Transverse colon (tissue), 4 donors: ENCODE measurements at places on chromosomes 4 and X. TPM values are rescaled to one million over a fixed set of nuclear protein-coding genes. Genes with fewer than 3 reads are reported as not detected.
A peak's percentile ranks its signal among the peaks of the same experiment; 100 is the strongest.

DNA sequence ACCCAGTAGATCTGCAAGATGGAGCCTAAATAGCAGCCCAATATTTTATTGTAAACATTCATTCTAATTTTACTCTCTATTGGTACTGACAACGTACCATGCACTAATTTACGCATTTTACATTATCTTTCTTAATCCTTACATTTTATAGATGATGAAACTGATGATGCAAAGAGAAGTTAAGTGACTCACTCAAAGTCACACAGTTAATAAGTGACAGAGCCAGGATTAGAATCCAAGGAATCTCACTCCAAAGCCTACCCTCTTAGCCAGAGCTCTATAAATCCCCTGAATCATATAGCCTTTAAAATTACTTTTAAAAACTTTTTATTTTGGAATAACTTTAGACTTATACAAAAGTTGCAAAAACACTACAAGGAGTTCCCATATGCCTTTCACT lies 37.6 kb downstream of the PHKA1 start:
- no peak overlapping the region for H3K4me3 ChIP-seq
- H3K27ac ChIP-seq = no peak overlapping the region
- no peak for DNase-seq

DNA sequence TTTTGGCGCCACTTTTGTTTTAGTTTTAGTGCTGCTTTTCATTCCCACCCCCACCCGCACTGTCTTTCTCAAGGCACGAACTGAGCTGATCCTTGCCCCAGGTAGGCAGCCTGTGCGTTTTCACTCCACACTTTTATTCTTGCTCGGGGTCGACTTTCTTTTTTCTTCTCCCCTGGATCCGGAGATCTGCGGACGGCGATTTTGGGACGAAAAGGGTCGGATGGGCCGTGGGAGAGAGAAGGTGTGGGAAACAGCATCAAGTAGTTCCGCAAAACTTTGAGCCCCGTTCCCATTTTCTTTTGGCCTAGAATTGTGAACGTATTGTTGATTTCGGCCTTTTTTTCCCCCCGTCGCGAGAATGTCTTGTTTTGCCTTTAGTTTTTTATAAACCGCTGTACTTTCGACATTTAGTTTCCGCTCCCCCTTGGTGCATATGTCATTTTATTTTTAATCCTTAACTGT lies 531 bp downstream of the STAG2 start:
- no peak for DNase-seq
- no peaks in the 10 kb centered on the region for H3K27me3 ChIP-seq
- H3K36me3 ChIP-seq = no peaks in the 10 kb centered on the region
- H3K4me3 ChIP-seq = peak overlapping the region; percentile 87
- H3K4me1 ChIP-seq = no peaks in the 10 kb centered on the region

DNA sequence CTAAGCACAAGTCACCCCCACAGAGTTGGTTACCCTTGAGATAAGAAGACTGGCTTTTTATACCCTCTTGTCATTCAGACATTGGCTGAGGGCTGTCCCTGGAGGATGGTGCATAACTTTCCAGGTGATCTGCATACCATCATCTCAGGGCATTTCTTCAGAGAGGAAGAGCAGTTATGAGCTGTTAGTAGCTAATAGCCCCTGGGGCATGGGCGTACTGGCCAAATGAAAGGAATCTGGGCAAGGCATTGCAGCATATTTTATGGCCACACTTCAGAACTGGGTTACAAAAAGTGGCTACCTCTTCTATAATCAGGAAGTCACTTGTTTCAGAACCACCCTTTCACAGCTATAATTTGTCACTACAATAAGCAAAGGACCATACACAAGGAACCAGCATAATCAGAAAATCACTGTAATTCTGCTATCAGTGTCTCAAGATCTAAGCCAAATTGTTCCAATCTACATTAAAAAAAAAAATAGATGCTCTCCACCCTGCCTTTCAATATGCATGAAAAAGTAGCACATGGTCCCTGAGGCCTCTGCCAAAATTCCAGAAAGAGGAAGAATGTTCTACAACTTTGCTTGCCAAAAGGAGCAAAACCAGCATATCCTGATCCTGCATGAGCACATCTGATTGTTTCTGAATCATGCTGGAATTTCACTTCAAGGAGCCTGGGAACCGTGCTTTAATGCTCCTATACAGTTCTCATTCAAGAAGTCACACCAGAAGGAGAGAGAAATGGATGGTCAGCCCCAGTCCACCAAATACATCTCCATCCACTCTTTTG lies 92.0 kb downstream of the TMEM144 start:
- DNase-seq = no peak
- H3K4me3 ChIP-seq = no peak overlapping the region
- no peak overlapping the region for H3K27ac ChIP-seq
- H3K36me3 ChIP-seq = no peaks in the 10 kb centered on the region
- no peaks in the 10 kb centered on the region for H3K27me3 ChIP-seq

- DNase-seq = peak; percentile 26
- H3K4me1 ChIP-seq = no peaks in the 10 kb centered on the region
- H3K4me3 ChIP-seq = no peak overlapping the region
- no peak overlapping the region for H3K27ac ChIP-seq
- no peaks in the 10 kb centered on the region for H3K36me3 ChIP-seq
These were observed 108.4 kb downstream of the DOCK11 start for GRCh38 chrX:118603981-118604380.

- no peaks in the 10 kb centered on the region for H3K4me1 ChIP-seq
- H3K4me3 ChIP-seq = no peak overlapping the region
- no peaks in the 10 kb centered on the region for H3K36me3 ChIP-seq
- no peak overlapping the region for H3K27ac ChIP-seq
- H3K27me3 ChIP-seq = no peaks in the 10 kb centered on the region
These were observed 80.3 kb downstream of the BANK1 start for GRCh38 chr4:101870874-101871273.

DNA sequence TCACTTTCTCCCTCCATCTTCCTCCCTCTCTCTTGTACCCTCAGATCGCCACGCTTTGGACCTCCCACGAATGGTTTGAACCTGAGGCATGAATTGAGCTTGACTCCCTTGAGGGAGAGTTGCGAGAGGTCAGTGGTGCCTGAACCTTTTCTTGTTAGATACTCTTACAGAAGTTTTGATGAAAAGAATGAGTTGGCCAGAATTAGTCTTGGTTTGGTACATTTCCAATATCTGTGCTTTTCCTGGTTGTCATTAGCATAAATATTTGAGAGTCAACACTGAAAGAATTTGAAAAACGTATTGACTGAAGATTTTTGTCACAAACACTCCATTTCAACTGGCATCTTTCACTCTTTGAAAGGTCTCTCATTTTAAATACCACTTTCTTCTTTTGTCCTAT lies 510.6 kb upstream of the DIPK2B start:
- H3K4me3 ChIP-seq = no peak overlapping the region
- no peak overlapping the region for H3K27ac ChIP-seq
- DNase-seq = no peak
- H3K36me3 ChIP-seq = no peaks in the 10 kb centered on the region
- no peaks in the 10 kb centered on the region for H3K27me3 ChIP-seq
- peaks cover 17% of the 10 kb centered on the region for H3K4me1 ChIP-seq

DNA sequence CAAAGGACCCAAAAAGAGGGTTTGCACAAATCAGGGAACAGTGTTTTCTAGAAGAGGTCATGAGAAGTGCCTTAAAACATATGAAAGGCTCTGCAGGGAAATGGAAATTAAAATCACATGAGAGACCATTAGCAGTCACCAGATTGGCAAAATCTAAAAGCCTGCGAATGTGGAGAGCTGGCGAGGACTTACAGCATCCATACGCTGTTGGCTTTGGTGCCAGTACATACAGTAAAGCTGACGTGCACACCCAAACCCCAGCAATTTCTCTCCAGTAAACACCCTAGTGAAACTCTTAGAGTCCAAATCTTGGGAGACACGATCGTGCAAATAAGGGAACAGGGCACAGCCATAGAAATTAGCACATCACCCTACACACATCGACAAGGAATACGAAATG lies 25.4 kb upstream of the PPP2R2C start:
- H3K4me3 ChIP-seq = no peak overlapping the region
- H3K4me1 ChIP-seq = peaks cover 6% of the 10 kb centered on the region
- H3K36me3 ChIP-seq = no peaks in the 10 kb centered on the region
- H3K27ac ChIP-seq = no peak overlapping the region
- DNase-seq = no peak
- H3K27me3 ChIP-seq = no peaks in the 10 kb centered on the region

DNA sequence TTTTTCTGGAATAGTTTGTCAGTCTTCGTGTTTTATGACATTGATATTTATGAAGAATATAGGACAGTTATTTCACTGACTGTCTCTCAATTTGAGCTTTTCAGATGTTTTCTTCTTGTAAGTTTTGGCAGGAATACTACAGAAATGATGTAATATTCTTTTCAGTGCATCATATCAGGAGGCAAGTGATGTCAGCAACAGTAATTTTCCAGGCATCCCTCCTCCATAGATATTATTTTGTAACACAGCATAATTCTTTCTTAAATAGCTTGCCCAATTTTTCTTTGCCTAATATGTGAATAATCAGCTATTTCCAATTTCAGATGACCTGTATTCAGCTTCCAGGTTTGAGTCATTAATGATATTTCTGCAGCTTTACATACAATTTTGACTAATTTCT lies 211.1 kb downstream of the ADGRL3 start:
- H3K27me3 ChIP-seq = no peaks in the 10 kb centered on the region
- H3K36me3 ChIP-seq = no peaks in the 10 kb centered on the region
- no peak for DNase-seq
- H3K4me3 ChIP-seq = no peak overlapping the region
- H3K4me1 ChIP-seq = no peaks in the 10 kb centered on the region
- H3K27ac ChIP-seq = no peak overlapping the region

Gene NLGN4X
- 1.7 TPM for total RNA-seq

DNA sequence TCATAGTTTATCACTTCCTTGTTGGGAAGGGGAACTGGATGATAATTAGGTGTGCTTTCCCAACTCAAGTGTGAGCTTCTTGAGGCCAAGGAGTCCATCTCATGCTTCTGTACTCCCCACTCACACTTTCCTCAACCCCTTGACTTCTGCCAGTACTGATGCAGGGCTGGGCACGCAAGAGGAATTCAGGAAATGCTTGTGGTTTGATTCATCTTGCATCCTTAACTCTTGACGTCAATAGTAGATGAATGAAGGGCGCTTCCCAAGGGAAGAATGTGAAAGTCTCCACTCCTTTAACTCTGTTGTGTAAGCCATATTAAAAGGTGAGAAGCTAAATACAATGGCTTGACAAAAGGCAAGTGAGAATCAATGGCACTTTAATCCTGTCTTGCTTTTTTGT lies 101.8 kb downstream of the AGTR2 start:
- H3K4me1 ChIP-seq = no peaks in the 10 kb centered on the region
- no peak overlapping the region for H3K4me3 ChIP-seq
- H3K27me3 ChIP-seq = no peaks in the 10 kb centered on the region
- no peak overlapping the region for H3K27ac ChIP-seq
- peak; percentile 15 for DNase-seq
- H3K36me3 ChIP-seq = no peaks in the 10 kb centered on the region

GRCh38 chrX:23901805-23902204 lies 5.9 kb downstream of the APOO start:
- H3K27me3 ChIP-seq = no peaks in the 10 kb centered on the region
- peak overlapping the region; percentile 82 for H3K27ac ChIP-seq
- DNase-seq = peak; percentile 59
- no peaks in the 10 kb centered on the region for H3K36me3 ChIP-seq
- peaks cover 7% of the 10 kb centered on the region for H3K4me1 ChIP-seq

Gene DIAPH2
- 56.1 TPM for total RNA-seq

DNA sequence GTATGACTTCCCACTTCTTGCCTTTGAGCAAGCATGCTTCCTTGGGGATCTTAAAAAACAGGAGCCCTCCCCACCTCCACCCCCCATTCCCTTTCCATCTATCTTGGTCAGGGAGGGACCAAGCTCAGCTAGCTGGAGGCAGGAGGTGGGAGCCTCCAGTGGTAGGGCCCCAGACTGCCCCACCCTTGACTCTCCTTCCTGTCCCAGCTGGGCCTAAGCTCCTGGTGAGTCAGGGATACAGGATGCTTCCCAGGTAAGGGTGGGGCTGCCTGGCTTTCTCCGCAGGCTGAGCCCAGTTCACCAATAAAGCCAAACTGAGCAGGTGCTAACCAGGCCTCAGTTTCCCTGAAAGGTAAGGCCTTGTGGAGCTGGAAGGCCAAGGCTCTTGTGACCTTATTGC lies 15.2 kb downstream of the EFNB1 start:
- H3K4me1 ChIP-seq = peaks cover 21% of the 10 kb centered on the region
- H3K4me3 ChIP-seq = no peak overlapping the region
- no peak for DNase-seq
- no peaks in the 10 kb centered on the region for H3K36me3 ChIP-seq
- no peaks in the 10 kb centered on the region for H3K27me3 ChIP-seq

Gene PAGE1
- not detected for total RNA-seq

Gene AVPR2
- total RNA-seq = not detected

- no peak overlapping the region for H3K4me3 ChIP-seq
- DNase-seq = peak; percentile 70
- H3K36me3 ChIP-seq = no peaks in the 10 kb centered on the region
- no peaks in the 10 kb centered on the region for H3K27me3 ChIP-seq
These were observed 9.8 kb downstream of the EREG start for GRCh38 chr4:74374561-74375327.

DNA sequence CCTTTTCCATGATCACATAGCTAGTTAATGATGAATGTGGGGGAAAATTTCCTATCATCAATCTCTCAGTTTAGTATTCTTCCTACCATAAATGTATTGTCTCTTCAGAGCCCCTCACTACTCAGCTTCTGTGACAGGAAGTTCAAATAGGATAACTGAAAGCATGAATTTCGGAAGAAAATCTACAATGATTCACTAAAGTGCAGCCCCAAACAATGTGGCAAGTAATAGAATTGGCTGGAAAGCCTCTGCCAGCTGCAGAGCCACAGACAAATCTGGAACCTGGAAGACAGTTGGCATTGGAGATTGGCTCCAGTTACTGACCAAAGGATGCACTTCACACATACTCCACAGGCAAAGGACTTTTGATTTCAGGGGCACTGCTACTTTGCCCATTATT lies 35.2 kb downstream of the EGF start:
- H3K4me1 ChIP-seq = no peaks in the 10 kb centered on the region
- H3K27me3 ChIP-seq = no peaks in the 10 kb centered on the region
- no peak for DNase-seq

DNA sequence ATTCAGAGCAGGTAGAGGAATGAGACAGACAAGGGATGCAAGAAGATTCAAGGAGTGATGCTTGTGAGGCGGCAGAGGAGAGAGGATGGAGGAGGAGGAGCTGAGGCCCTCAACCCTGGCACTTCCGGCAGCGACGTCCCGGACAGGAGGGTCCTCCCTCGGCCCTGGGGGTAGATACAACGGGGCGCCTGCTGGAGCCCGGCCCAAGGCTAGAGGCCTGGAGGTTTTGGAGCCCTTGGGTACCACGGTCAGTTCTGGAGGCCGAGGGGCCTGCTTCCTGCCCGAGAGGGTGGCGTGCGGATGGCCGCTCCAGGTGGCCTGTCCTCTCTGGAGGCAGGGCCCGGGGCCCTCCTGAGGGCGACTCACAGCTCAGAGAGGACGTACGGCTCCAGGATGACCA lies 13.5 kb downstream of the SSR4 start:
- no peaks in the 10 kb centered on the region for H3K4me1 ChIP-seq
- no peak for DNase-seq
- H3K4me3 ChIP-seq = no peak overlapping the region

GRCh38 chrX:13888284-13888683 lies 71.4 kb upstream of the GPM6B start:
- no peaks in the 10 kb centered on the region for H3K27me3 ChIP-seq
- H3K4me1 ChIP-seq = no peaks in the 10 kb centered on the region
- no peaks in the 10 kb centered on the region for H3K36me3 ChIP-seq
- H3K27ac ChIP-seq = no peak overlapping the region
- H3K4me3 ChIP-seq = no peak overlapping the region

- H3K27ac ChIP-seq = no peak overlapping the region
- H3K4me1 ChIP-seq = no peaks in the 10 kb centered on the region
- DNase-seq = no peak
- no peak overlapping the region for H3K4me3 ChIP-seq
- H3K36me3 ChIP-seq = no peaks in the 10 kb centered on the region
These were observed 90.2 kb downstream of the NHS start for GRCh38 chrX:17465201-17465600.
